ENCODE measurements at places on chromosomes 2 and 18.

- no peak for DNase-seq
Observed at GRCh38 chr2:119251652-119252051, 28.0 kb downstream of the STEAP3 start.

DNA sequence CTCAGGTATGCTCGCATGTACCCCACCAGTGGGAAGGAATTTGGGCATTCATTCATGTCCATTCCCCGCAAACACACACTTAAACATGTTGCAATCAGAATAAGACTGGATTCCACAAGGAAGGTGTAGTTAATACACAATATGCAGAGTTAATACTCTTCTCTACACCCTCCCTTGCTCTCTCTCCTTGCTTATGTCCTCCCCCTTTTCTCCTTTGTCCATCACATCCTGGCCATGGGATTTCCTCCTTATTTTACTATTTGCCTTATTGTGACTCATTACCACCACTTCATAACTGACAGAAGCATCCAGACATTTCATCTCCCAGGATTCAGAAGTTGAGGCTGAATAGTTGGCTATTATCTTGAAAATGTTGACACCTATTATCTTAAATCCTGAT is 473.8 kb upstream of the SPHKAP start:
- no peak for DNase-seq

- no peak for DNase-seq
Observed at GRCh38 chr2:12831016-12831415, 114.3 kb downstream of the TRIB2 start.

DNA sequence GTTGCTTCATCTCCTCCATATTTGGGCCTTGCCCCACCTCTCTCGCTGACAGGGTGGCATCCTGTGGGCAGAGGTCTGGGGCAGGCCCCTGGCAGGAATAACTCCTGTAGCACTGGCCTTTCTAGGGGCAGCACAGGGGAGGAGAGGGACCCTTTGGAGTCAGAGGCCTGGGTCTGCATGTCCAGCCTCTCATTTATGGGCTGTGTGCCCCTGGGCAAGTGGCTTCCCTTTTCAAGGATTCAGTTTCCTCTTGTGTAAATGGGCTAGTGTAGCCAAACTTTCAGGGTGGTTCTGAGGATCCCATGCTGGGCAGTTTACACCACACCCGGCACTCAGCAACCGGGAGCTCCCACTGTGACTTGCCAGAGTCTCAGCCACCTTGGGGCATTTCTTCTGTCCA is 23.4 kb downstream of the ADRA2B start:
- no peak for DNase-seq

- no peak for DNase-seq
Observed at GRCh38 chr18:7234956-7235355, 4.1 kb downstream of the LRRC30 start.

GRCh38 chr2:186554850-186555671 is 34.8 kb upstream of the ITGAV start:
- no peak for DNase-seq

DNA sequence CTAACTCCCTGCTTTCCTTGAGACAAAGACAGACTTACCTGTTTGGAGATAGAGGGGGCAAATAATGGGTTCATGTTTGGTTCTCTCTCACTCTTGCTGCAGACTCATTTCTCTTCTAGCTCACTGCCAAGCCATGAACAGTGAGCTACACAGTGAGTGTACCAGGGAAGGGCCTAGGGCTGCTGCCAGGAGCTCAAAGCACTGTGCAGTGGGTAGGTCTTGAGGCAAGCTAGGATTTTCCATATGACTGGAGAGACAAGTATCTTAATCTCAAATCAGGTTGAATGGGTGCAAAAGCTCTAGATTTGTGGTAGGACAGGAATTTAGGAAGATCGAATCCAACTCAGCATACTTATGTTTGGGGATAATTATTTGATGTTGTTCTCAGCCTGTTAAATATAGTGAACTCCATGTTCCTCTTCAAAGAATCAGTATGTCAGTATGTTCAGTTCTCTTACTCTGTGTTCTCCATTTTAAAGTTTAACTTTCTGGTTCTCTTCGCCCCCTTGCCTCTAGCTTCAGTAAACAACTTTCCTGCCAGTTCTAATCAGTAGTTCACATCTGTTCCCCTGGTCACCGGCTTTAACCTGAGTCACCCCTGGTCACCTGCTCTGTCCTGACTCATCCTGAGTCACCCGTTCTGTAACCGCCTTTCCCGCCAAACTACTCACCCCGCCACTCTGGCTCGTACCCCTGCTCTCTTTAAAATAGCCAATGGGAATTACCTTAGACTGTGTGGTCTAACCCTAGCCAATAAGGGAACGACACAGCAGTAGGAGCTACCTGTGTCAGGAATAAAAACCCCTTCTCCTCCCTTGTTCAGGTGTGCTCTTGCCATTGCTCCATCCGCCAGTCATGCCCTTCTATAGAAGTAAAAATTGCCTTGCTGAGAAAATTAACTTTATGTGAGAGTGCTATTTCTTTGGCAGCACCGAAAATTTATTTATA is 21.9 kb downstream of the SLC25A52 start:
- DNase-seq: no peak

DNA sequence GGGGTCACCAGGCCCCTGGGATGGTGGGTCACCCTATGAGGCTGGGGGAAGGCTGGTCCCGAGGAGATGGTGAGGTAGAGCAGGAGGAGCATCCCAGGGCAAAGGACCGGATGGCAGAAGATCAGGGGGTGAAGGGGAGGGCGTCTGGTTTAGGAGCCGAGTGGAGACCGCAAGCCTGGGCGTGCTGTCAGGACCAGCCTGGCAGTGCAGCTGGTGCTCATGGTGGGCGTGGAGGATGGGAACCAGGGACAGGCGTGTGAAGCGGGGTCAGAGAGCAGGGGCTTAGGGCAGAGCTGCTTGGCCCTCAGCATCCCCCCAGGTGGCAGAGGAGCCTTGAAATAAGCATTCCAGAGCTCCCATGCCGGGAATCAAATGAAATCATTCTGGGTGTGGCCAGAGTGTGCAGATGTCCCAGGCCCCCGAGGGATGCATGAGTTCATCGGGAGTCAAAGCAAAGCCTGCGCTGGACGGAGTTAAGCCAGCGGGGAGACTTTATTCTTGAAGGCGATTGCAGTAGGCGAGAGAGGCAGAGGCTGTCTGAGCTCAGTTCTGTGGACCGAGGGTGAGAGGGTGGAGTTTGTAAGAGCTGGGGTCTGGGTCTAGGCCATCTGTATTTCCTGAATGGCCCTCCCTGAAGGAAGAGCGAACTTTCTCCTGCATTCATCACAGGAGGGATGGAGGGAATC is 33.1 kb upstream of the MBP start:
- DNase-seq: no peak

- no peak for DNase-seq
Observed at GRCh38 chr2:153235516-153235915, 243.0 kb downstream of the RPRM start.

- DNase-seq: no peak
Observed at GRCh38 chr18:44823286-44823685, 142.6 kb downstream of the SETBP1 start.

DNA sequence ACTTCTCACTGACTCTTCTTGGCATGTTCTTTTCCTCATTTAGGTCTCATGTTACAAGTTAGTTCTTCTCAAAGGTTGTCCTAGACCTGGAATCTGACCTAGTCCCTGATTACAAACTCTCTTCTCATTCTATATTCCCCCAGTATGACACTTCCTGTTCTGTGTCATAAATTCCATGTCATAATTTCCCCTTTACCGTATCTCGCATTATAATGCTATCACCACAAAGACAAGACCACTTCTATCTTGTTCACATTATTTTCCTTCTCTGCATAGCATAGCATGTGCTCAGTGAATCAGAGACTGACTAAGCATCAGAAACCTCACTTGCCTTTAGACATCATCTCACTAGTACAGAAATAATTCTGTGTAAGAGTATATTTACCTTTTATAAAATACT is 63.6 kb upstream of the CAVIN2 start:
- DNase-seq: no peak

GRCh38 chr18:38951633-38952032 is 1386.0 kb upstream of the CELF4 start:
- DNase-seq: no peak

DNA sequence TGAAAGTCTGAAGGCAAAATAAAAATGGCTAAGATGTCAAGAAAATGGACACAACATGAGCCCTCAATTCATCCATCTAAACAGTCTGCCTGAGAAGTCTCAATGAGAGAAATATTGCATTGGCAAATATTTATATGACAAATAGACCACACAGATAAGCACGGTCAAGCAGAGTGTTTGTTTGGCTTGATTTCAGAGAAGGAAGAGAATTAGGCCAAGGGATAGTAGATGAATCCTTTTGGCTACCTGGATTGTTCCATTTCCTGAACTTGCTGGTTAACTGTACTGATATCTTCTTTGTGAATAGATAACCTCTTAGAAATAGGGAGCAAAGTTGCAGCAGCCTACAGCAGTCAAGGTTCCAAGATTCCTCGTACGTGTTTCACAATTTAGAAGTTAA is 129.6 kb downstream of the RBMS1 start:
- no peak for DNase-seq

DNA sequence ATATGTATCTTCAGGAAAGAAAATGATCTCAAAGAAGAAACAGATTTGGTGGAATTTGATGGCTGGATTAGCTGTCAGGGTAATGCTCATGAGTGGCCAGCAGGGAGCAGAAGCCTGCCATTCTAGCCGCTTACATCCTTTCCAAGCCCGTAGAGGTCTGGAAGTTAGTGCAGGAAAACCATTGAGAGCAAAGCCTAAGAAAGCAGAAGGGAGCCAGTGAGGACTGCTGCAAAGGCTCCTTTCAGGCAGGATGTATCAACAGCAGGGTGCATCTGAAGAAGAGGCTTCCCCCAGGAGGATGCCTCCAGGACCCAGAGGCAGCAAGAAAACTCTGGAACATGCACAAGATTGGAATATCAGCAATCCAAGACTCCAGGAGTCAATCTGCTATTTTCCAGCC is 22.9 kb upstream of the LBH start:
- DNase-seq: no peak

DNA sequence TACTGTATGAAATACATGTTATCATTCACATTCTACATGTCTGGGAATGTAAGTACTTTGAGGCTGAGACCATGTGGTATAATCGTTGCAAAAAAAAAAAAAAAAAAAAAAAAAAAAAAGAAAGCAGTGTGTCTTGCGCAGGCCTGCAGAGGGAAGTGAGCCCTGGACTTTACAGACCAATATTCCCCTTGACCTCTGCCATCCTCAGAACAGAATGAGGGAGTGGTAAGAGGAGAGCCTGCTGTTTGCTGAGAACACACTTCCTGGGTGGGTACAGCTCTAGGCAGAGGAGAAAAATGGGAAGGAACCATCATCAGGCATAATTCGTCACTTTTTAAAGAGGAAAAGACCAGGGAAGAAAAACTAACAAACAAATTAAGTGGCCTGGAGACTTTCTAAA is 28.8 kb upstream of the TBC1D8 start:
- no peak for DNase-seq

DNA sequence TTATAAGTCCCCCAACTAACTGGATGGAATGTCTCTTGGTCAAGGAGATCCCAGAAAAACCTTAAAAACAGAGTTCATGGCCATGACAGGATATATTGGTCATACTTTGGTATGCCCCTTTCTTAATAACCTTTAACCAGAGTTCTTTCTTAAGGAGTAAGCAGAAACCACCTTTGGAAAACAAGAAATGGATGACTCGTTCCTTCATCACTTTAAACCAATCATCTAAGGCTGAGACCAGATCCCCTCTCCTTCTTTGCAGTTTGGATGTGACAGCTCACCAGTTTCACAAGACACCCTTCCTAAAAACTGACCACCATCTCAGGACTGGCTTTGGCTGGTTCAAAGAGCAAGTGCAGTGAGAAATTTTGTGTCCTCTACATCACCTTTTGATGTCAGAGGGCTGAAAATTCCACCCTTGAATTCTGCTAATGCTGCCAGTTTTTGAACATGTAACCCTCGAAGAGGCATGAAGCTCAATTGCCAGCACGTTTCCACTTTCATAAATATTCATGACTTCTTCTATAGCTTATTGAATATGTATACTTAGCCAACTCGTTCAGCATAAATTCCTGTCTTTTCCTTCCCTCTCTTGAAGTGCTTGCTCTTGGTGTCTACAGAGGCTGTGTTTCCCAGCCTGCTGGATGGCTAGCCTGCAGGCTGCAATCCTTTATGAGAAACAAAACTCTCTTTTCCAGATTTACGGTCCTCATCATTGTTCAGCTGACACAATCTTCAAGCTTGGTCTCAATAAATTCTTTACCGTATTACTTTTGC is 1323.5 kb upstream of the TMEFF2 start:
- no peak for DNase-seq

DNA sequence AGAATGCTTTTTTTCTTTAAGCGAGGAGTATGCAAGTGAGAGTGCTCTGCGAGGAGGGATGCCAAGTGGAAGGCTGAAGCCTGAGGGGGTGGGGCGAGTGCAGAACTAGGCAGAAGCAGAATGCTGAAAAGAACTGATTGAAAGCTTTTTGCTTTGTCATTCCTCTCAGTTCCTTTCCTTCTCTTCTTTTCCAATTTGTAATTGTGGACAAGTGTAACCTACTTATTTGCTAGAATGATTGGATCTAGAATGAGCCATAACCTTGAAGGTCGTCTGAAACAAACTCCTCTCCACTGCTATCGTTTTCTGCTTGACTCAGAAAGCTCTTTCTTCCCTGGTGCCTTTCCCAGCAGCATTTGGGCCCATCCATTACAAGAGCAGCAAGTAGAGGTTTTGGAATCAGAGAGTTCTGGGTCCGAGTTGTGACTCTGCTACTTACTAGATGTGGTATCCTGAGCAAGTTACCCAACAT is 115.3 kb downstream of the METTL8 start:
- no peak for DNase-seq

- no peak for DNase-seq
Observed at GRCh38 chr2:102304268-102304667, 7.1 kb upstream of the IL1RL1 start.

- DNase-seq: no peak
Observed at GRCh38 chr2:85490861-85491755, 47.9 kb upstream of the MAT2A start.

- DNase-seq: no peak
Observed at GRCh38 chr2:130986890-130987493, 106.3 kb downstream of the FAM168B start.

DNA sequence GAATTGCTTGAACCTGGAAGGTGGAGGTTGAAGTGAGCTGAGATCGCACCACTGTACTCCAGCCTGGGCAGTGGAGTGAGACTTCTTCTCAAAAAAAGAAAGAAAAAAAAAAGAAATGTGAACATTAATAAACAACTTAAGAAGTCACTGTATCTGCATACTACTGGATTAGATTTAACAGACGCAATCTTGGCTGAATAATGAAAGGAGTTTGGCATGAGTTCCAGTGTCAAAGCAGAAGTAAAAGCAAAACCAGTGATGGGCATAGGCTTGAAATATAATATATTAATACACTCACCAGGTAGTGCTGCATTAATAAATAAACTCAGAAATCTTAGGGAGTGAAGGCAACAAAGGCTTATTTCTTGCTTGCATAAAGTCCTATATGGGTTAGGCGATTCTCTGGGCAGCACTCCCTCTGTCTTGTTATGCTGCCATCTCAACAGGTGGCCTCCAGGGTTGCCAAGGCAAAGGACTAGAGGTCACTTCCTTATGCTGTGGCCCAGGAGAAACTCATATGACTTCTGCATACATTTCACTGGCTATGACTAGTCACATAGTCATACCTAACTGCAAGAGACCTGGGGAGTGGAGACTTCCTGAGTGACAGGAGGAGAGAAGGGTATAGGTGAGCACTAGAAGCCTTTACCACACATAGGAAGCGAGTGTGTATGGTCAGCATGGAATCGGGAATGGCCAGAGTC is 296.2 kb upstream of the SPRED2 start:
- no peak for DNase-seq

Data from stimulated activated CD8-positive, alpha-beta memory T cell treated with anti-CD3 and anti-CD28 coated beads, Interleukin-15, amount 100 ng/mL, for 1 hour (primary cell).